Tibial artery (tissue), 4 donors: ENCODE measurements at places on chromosomes 1 and 21.

DNA sequence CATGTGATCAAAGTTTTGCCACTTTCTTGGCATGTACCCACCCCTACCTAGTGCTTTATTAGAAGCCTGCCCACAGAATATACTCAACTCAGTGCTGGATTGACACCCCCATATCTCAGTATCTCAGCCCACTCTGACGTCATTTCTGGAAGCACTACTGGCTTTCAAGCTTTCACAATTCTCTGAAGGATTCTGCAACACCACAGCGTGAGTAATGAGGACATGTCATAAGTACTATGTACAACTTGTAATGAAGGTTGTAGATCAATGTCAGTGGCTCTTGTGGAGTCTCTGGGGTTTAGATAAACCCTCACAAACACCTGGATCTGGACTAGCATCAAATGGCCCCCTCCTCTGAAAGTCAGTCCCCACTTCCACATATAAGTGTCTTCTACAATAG lies 57.2 kb downstream of the TNFSF4 start:
- DNase-seq: peak; percentile 45

DNA sequence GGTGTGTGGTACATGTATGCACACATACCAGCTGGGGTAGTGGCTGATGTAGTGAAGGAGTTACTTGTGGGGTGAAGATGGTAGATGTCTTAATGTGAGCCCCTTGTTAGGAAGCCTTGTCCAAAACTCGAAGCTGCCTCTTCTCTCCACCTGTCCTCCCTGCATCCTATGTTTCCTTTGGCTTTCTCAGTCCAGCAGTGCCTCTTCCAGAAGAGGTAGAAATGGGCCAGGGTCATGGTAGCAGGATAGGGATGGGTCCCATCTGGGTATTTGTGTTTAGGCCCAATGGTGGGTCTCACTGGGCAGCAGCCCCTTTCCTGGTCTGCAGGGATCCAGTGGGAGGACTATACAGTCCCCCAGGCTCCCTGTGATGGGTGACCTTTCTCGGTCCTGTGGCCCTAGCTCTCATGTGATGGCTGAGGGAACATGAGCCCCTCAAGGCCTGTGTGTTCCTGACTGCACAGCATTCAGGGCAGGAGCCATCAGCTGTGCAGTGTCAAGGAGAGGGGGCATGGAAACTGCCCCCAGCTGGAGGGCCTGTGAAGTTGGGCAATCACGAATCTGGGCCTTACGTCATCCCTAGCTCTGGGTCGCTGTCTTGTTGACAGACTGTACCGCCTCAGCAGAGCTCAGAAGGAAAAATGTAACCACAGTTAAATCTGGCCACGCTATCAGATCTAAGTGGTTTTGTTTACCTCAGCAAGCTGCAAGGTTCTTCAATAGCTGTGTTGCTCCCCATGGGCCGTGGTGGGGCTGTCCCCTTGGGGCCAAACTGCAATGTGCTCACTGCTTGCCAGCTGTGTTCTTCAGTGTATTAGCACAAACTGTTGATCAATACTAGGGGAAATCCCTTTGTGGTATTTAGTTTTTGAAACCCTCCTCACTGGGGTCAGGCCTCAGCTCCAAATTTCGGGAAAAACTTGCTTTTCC lies 82.7 kb downstream of the NOS1AP start:
- DNase-seq: no peak

GRCh38 chr1:232942413-232943294 lies 7.8 kb upstream of the NTPCR start:
- DNase-seq: no peak

DNA sequence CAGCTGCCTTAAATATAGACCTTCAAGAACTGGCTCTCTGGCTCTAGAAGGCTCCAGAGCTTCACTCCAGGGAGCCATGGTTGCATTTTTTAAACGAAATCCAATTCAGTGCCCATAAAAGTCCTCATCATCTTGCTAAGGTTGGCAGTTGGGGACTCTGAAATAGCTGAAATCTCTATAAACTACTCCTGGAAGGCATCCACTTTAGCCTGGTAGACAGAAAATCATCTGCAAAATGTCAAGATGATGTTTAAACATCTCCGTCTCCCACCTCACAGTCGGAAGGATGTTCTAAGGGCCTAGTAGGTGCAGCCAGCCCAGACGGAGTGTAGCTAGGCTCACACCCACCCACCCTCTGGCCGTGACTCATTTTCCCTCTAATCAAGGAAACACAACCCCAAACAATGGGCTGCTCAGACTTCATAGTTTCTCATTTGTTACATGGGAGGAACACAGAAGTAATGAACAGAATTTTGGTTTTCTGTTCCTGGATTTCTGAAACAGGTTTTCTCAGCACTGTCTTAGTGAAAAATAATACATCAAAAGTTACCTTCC lies 235.4 kb upstream of the KAZN start:
- no peak for DNase-seq

DNA sequence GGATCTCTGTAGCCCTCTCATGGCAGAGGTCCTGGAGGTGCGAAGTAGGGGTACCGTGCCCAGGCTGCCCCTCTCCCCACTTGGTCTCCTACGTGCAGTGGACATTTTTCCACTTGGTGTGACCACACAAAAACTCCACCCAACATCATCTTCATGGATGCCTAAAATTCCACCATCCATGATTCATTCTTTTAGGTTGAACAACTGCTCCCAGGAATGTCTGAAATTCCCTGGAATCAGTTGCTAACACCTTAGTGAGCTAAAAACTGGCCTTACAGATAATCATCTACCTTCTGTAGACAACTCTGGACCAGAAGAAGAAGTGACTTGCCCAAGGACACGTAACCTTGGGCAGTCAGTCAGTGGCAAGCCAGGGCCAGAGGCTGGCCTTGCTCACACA lies 32.1 kb upstream of the CLIC4 start:
- DNase-seq: no peak

DNA sequence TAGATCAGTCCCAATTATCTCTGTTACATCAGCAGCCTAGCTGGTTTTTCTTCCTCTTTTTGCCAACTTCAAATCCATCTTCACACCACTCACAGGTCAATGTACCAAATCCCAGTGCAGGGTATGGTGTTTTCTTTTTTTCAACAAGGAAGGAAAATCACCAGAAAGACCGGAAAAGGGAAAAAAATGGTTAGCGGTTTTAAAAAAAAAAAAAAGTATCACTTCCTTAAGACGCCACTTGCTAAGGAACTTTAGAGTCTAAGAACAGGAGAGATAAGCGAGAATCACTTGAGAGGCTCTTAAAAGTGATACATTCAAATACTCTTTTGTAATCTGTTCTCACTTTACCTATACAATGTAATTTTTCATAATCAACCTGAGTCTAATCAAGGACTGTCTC lies 3.1 kb upstream of the OR10J1 start:
- no peak for DNase-seq

GRCh38 chr1:87329051-87329525 lies 408 bp downstream of the LMO4 start:
- DNase-seq: peak; percentile 78

GRCh38 chr1:52670604-52671003 lies 27.5 kb downstream of the COA7 start:
- no peak for DNase-seq

- no peak for DNase-seq
Measured at GRCh38 chr1:77014073-77014788, 147.0 kb downstream of the ST6GALNAC5 start.

DNA sequence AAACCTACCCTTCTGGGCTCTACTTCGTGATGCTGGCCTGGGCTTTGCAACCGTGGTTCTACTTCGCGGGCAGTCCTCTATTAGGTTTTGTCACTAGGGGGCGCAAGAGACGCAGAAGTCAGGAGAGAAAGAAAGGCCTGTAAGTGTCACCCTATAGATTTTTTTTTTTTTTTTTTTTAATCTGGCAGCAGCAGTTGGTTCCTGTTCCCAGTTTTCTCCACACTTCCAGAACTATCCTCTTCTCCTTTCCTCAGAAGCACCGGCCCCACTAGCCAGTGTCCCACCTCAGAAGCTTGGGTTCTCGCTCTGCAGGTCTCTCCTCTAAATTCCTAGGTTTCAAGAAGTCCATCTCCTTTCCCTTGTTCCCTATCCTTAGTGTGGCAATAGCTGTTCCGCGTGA lies 9.1 kb upstream of the LCE2D start:
- DNase-seq: no peak

GRCh38 chr1:16151196-16151994 lies 4.5 kb downstream of the EPHA2 start:
- no peak for DNase-seq

DNA sequence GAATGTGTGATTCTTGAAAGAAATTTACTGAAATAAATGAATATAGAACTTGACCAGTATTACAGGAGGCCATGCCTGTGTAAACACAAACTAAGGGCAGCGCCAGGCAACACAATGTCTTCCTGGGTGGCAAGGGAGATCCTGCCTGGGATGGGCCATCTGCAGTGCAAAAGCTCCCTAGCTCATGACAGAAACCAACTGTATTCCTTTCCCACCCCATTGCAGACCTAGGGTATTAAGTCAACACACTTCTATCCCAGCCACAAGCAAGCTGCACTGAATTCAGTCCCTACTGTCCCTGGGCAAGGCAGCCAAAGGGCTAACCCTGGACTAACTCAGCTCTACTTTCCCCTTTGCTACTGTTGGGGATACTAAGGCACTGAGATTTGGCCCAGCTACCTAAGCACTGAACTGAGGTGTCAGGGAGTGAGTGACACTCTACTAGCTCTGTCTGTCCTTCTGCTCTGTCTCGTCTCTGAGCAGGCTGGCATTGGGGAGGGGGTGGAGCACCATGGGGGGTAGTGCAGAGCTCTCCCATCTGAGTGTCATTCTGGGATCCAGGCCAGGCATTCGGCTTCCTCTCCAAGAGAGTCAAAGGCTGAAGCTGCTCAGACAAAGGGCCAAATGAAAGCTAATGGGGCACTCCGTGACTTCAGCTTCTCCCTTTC lies 2.5 kb downstream of the INKA2 start:
- DNase-seq: no peak

DNA sequence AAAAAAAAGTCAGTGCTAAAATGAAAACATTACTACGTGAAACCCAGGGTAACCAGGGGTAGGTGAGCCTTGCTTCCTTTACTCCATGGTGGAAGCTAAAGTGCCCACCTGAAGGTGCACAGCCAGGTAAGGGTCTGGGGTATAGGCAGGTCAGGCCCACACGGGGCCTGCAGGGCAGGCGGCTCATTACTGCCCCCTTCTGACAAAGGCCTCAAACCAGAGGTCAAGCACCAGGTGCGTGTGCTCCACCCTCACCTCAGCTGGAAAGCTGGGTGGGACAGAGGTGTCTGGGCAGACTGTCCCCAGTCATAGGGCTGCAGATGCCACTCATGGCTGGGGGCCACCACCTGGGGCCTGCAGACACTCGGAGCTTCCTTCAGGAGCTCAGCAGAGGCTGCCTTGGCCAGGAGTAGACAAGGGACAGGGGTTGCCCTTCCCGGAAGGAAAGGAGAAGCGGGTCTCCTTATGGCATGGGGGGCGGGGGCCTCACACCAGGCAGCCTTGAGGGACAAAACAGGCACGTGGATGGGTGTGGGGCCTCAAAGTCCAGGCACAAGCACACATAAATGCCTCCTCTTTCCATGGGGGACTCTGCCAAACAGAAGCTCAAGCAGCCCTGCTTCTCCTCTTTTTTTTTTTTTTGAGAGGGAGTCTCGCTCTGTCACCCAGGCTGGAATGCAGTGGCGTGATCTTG lies 36.2 kb downstream of the ACOT7 start:
- no peak for DNase-seq

- no peak for DNase-seq
Measured at GRCh38 chr1:214076708-214077065, 88.9 kb downstream of the PROX1 start.

DNA sequence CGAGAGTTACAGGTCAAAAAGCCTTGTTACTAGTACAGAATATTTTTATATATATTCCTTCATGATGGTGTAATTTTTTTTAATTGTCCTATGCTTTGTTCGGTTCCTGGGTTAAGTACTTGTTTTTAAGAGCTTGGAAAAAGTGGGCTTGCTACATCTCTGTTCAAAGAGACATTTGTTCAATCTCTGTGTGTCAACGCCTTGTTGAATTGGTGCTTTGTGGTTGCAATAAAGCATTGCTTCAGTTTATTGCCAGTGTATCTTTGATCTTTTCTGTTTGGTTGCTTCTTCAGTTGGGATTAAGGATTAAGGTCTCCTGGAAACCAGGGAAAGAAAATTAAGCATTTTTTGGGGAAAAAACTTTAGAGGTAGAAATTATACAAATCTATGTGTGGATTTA lies 47.7 kb upstream of the DNASE2B start:
- DNase-seq: no peak

- peak; percentile 76 for DNase-seq
Measured at GRCh38 chr1:150150133-150151021, 661 bp downstream of the PLEKHO1 start.

DNA sequence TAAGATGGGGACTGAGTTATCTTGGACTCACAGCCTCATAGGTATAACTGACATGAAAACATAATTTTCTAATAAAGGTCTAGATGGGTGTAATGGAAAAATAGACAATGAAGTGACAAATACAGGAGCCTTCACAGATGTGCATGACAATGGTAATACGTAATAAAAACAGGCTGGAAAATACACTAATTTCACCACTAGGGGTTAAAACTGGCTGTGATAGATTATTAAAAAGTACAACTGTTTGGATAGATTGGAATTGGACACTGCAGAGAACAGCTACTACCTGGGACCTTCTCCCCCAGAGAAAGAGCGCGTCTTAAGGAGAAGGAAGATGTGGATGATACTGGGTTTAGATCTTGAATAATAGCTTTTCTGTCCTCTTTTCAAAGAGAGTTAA lies 9.8 kb downstream of the KAZN start:
- DNase-seq: no peak

- DNase-seq: no peak
Measured at GRCh38 chr1:165893507-165893906, 66.1 kb downstream of the UCK2 start.

GRCh38 chr1:22636353-22636752 lies at the start of gene C1QA:
C1QA (plus strand) TSS chr1:22636628; CDS start chr1:22637617, 989 bp downstream.
- peak; percentile 82 for DNase-seq

- no peak for DNase-seq
Measured at GRCh38 chr1:29126198-29126597, 2.5 kb upstream of the TMEM200B start.

DNA sequence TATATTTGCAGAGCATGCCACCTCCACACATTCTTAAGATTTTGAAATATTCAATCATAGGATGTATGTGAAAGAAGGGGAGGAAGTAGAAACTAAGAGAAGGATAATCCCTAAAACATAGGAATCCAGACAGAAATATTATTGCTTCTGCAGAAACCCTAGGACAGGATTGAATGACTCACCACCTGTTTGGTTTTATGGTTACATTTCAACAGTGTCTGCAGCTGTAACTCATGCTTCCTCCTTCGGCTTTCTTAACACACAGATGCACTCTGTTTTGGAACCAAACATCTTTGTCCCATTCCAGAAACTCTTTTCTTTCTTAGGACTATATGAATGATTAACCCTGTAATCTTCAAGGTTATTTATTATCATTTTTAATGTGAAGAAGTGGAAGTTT lies 20.7 kb downstream of the RGS7 start:
- DNase-seq: no peak

DNA sequence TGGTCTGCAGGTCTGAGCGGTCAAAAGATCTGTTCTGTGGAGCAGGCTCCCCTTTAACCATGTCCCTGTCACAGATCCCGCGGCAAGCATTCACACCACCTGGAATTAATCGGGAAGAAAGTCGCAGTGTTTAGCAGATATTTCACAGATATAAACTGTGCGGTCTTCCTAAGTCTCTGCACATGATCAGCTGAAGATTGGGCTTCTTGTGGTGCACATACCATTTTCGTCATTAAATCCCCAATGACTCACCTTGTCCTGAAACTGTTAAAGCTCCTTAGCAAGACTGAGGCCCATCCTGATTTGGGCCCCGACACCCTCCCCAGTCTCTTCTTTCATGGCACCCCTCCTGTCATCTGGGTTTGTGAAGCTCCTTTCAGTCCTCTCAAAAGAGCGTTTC lies 158.8 kb downstream of the KIF26B start:
- DNase-seq: no peak
